ENCODE measurements at places on chromosomes 13 and 19. TPM values are rescaled to one million over a fixed set of nuclear protein-coding genes. Genes with fewer than 3 reads are reported as not detected.

DNA sequence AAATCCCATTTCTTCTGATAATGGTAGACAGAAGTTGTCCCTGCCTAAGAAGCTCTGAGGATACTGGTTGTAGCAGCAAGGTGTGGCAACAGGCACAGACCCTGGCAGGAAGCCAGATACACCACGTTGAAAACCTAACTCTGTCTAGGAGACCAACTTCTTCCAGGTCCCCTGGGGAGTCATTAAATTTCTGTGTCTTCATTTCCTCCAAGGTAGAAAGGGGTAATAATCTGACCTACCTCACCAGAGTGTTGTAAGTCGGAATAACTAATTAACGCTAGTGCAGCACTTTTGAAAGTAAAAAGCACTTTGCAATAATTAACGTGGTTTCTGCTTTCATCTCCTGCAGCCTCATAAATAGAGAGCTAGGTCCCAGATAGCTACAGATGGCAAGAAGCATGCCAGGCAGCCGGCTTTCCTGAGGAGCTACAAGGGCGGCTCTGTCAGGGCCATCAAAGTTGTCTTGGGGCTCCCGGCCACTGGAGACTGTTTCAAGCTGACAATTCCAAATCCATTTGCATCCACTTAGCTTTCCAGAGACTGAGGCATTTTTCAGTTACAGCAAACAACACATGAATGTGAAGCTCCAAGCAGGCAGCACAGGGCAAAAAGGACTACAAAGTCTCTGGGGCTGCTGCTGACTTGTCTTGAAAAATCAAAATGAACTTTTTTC is 176.2 kb downstream of the FOXO1 start:
- H3K4me1 ChIP-seq: no peaks in the 10 kb centered on the region
- H3K36me3 ChIP-seq: no peaks in the 10 kb centered on the region
- H3K27me3 ChIP-seq: no peaks in the 10 kb centered on the region
- H3K4me3 ChIP-seq: no peak overlapping the region
- no peak overlapping the region for H3K27ac ChIP-seq

DNA sequence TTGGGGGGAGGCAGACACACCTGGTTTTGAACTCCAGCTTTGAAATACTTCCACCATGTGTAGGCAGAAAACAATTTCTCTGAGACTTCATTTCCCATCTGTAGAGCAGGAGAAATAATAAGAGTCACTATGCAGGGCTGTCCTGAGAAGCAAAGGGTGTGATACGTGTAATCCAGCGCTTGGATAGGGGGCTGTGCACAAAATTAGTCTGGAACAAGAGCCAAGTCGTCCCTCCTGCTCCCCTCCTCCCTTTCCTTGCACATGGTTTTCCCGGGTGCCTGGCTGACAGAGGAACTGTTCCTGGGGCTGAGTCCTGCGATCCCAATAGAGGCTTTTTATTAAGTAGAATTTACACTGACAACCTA is 29.6 kb upstream of the UBE2L5 start:
- H3K36me3 ChIP-seq: no peaks in the 10 kb centered on the region
- no peaks in the 10 kb centered on the region for H3K27me3 ChIP-seq
- peaks cover 5% of the 10 kb centered on the region for H3K4me1 ChIP-seq
- H3K27ac ChIP-seq: no peak overlapping the region
- DNase-seq: no peak

- no peak overlapping the region for H3K27ac ChIP-seq
- no peaks in the 10 kb centered on the region for H3K36me3 ChIP-seq
- no peak for DNase-seq
- no peaks in the 10 kb centered on the region for H3K4me1 ChIP-seq
Measured at GRCh38 chr13:107906131-107906530, 309.2 kb downstream of the LIG4 start.

DNA sequence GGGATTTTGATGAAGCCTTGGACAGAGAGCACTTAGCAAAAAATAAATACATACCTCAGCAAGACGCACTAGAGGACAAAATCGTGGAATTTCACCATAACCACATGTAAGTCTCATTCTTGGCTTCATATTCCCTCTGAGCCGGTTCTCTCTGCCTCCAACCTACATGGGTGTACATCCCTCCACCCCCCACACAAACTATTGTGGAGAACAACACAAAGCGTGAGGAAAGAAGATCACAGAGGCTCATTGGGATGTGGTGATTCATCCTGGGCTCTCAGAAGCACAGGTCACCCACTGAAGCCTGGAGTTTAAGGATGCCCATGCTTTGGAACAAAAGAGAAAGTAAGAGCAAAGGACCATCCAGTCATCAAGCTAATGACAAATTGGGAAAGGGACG is 192.2 kb downstream of the STK24 start:
- no peaks in the 10 kb centered on the region for H3K4me1 ChIP-seq
- H3K27me3 ChIP-seq: no peaks in the 10 kb centered on the region
- H3K27ac ChIP-seq: no peak overlapping the region

DNA sequence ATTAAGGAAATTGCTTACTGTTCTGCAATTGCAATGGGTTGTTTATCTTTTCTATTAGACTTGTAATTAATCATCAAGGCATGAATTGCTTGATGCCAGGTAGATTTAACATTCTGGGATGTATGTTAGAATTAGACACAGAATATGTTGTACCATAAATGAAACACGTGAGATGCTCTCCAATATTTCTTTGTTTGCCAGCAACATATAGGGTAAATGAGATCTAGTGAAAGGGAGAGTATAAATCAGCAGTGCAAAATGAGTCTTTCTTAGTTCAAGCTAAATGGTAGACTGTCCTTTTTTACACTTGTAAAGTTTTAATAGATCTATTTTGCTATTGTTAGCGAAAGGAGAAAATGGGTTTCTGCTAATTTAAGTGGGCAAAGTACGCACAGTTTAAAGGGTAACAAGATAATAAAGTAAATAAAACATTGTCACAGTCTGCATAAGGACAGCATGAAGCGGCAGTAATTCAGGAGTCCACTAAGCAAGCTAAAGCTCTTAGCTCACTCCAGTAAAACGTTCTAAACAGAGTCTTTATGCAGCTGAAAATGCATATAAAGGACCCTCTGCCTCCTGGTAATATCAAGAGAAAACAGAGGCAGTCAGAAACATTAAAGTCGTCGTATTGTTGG is 1137.1 kb downstream of the OLFM4 start:
- H3K27ac ChIP-seq: no peak overlapping the region
- no peak for DNase-seq
- H3K4me3 ChIP-seq: no peak overlapping the region
- H3K27me3 ChIP-seq: no peaks in the 10 kb centered on the region

GRCh38 chr19:47723581-47723940 is 10.3 kb downstream of the EHD2 start:
- H3K4me3 ChIP-seq: peak overlapping the region; percentile 33
- peaks cover 15% of the 10 kb centered on the region for H3K27me3 ChIP-seq
- H3K4me1 ChIP-seq: peaks cover 8% of the 10 kb centered on the region
- no peaks in the 10 kb centered on the region for H3K36me3 ChIP-seq
- peak; percentile 69 for DNase-seq
- peak overlapping the region; percentile 19 for H3K27ac ChIP-seq

DNA sequence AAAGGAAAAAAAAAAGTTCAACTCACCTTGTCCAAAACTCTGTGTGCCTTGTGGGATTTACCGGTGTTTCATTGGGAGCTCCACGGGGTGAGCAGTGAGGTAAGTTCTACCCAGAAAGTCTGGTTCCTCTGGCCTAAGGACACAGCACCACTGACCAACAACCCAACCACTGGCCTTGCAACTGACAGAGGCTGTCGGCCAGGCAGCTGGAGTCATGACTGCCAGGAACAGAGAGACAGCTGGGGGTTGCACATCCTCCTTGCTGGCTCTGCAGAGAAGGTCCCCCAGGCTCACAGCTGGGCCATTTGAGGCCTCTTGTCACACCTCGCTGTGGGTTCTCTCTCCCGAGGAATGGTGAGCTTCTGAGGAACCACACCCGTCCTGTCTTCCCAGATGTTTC is 59.5 kb downstream of the ANKRD10 start:
- no peaks in the 10 kb centered on the region for H3K36me3 ChIP-seq
- DNase-seq: no peak
- no peak overlapping the region for H3K4me3 ChIP-seq
- no peak overlapping the region for H3K27ac ChIP-seq

DNA sequence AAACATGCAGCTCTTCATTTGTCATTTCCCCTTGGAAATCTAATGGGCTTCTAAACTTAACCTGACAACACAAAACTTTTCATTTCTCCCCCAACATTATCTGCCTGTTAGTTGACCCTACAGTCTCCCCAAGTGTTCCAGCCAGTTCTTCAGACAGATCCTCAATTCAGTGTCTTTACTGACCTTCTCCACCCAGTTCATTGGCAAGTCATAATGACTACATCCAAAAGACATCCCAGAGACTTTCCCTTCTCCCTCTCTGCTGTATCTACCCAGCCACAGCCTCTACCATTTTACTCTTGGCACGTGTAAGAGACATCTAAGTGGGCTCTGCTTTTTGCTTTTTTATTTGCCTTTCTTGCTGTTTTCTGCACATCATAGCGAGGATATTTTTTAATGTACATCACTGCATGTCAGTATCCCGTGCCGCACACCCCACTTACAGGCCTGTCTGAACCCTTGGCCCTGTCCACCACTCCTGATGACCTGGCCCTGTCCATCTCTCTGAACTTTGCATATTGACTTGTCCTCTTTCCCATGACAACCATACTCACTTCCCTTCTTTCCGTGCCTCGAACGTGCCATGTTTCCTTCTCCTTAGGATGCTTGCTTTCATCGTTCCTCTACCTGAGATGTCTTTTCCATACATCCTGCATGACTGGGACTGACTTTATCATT is 391.9 kb downstream of the IRS2 start:
- H3K36me3 ChIP-seq: no peaks in the 10 kb centered on the region
- H3K4me3 ChIP-seq: no peak overlapping the region
- no peak overlapping the region for H3K27ac ChIP-seq
- no peak for DNase-seq
- H3K27me3 ChIP-seq: no peaks in the 10 kb centered on the region

DNA sequence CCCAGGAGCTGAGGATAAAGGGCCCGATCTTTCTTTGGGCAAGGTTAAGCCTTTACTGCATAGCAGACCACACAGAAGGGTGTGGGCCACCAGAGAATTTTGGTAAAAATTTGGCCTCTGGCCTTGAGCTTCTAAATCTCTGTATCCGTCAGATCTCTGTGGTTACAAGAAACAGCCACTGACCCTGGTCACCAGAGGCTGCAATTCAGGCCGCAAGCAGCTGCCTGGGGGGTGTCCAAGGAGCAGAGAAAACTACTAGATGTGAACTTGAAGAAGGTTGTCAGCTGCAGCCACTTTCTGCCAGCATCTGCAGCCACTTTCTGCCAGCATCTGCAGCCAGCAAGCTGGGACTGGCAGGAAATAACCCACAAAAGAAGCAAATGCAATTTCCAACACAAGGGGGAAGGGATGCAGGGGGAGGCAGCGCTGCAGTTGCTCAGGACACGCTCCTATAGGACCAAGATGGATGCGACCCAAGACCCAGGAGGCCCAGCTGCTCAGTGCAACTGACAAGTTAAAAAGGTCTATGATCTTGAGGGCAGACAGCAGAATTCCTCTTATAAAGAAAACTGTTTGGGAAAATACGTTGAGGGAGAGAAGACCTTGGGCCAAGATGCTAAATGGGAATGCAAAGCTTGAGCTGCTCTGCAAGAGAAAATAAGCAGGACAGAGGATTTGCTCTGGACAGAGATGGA is 8.4 kb upstream of the CEACAM19 start:
- peaks cover 84% of the 10 kb centered on the region for H3K36me3 ChIP-seq
- H3K27me3 ChIP-seq: no peaks in the 10 kb centered on the region
- no peak for DNase-seq

GRCh38 chr13:49995625-49996101 is 1.2 kb upstream of the TRIM13 start:
- H3K27ac ChIP-seq: peak overlapping the region; percentile 94
- H3K27me3 ChIP-seq: no peaks in the 10 kb centered on the region
- DNase-seq: no peak
- H3K4me3 ChIP-seq: peak overlapping the region; percentile 68

DNA sequence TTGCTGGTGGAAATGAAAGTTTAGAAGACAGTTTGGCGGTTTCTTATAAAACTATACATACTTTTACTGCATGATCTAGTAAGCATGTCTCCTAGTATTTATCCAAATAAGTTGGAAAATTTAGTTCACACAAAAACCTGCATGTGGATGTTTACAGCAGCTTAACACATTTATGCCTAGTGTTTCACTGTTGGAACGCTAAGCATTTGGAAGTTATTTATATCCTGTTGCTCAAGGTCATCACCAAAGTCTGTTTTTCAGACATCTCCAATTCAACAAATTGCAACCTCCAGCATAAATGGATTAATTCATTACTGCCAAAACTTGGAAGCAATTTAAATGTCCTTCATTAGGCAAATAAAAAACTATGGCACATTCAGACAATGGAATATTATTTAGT is 461.8 kb downstream of the SUCLA2 start:
- no peaks in the 10 kb centered on the region for H3K4me1 ChIP-seq
- H3K4me3 ChIP-seq: no peak overlapping the region
- H3K36me3 ChIP-seq: no peaks in the 10 kb centered on the region
- DNase-seq: no peak
- H3K27ac ChIP-seq: no peak overlapping the region

- H3K27ac ChIP-seq: no peak overlapping the region
- H3K36me3 ChIP-seq: no peaks in the 10 kb centered on the region
- no peaks in the 10 kb centered on the region for H3K4me1 ChIP-seq
- peaks cover 2% of the 10 kb centered on the region for H3K27me3 ChIP-seq
Measured at GRCh38 chr13:29159871-29160270, 339.7 kb downstream of the MTUS2 start.

Gene LILRA1
- total RNA-seq: 0.34 TPM

Gene MATK
- 0.68 TPM for total RNA-seq

Gene ZNF560
- 0.48 TPM for total RNA-seq

Gene ZNF583
- 3.1 TPM for total RNA-seq

Gene URAD
- not detected for total RNA-seq

Gene MAG
- 0.11 TPM for total RNA-seq

Gene CBARP
- 2.1 TPM for total RNA-seq

Gene DBP
- total RNA-seq: 3.6 TPM

Gene ZNF540
- total RNA-seq: 1.6 TPM

Gene NAA16
- total RNA-seq: 6.8 TPM

Gene ANKLE1
- not detected for total RNA-seq

Data from psoas muscle (tissue), 8 donors.